ENCODE measurements at places on chromosomes 5 and 9.

- no peak for DNase-seq
Observed at GRCh38 chr5:159864885-159865691, 51.2 kb upstream of the ADRA1B start.

DNA sequence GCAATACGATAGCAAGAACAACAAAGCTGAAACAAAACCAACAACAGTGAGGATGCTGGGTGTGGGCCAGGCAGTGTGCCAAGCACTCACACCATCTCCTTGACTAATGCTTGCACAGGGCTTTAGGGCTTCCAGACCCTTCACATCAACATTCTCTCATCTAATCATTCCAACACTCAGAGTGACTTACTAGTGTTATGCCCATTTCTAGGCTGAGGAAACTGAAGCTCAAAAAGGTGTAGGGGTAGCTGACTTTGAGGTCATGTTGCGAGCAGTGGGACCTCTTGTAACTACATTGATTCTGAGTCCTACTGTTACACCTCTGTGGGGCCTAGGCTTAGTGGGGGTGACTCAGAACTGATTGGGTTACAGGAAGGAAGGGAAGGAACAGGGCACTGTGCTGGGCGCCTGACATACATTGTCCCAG, 9.7 kb downstream of the ANGPTL2 start:
- DNase-seq = no peak

- DNase-seq = no peak
Observed at GRCh38 chr5:153659039-153659736, 168.7 kb downstream of the GRIA1 start.

- DNase-seq = no peak
Observed at GRCh38 chr9:98890256-98890655, 53.5 kb upstream of the COL15A1 start.

DNA sequence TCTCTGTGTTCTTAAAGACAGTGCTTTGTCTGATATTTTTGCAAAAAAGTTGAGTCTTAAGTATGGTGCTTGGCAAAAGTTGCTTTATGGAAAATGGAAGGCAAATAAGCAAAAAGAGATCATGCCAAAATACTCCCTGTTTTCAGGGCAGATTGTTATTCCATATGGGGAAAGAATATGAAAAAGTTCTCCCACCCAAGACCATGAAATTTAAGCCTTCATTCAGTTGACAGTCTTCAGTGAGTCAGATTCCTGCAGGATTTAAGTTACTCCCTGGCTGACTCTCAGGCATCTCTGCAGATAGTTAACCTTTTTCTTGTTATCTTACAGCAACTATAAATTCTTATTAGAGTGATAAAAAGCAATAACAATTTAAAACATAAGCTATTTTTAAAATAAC, 601.6 kb downstream of the PDE4D start:
- DNase-seq = no peak

DNA sequence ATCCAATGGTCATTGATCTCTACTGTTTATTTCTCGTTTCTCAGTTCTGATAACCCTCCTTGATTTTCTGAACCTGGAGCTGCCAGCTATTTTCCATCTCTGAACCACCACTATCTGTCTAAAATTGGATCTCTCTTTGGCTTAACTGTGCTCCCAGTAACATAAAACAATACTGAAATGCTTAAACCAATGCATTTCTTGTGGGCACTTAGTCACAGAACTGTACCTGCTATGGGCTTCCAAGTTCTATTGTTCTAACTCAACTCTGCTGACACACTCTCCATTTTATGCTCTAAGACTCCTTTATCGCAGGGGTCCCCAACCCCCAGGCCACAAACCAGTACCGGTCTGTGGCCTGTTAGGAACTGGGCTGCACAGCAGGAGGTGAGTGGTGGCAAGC, 120.6 kb downstream of the LHFPL2 start:
- DNase-seq = no peak

DNA sequence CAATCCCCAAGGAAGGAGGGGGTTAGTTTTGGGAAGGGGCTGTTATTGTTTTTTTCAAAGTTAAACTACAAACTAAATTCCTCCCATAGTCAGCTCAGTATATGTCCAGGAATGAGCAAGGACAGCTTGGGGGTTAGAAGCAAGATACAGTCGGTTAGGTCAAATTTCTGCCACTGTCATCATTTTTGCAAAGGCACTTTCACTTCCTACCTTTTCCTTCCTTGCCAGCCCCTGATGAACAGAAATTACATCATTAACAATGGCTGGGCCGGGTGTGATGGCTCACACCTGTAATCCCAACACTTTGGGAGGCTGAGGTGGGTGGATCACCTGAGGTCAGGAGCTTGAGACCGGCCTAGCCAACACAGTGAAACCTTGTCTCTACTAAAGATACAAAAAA, 51.5 kb upstream of the HRH2 start:
- DNase-seq = no peak

DNA sequence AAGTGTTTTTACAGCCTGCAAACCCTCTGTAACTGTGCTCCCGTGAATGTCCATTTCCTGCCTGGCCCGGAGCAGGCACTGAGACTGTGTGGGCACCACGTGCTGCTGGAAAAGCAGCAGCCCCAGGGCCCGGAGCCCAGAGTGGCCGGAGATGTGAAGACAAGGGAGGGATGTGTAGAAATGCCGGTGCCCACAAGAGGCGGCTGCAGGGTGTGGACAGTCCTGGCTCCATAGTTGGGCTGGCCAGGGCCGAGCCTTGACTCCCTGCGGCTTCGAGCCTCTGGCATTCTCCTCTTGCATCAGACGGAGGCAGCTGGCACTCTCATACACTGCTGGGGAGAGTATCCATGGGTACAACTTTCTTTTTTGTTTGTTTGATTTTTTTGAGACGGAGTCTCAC, 13.2 kb upstream of the GFPT2 start:
- no peak for DNase-seq

GRCh38 chr9:444528-444927, 229.9 kb downstream of the DOCK8 start:
- no peak for DNase-seq

DNA sequence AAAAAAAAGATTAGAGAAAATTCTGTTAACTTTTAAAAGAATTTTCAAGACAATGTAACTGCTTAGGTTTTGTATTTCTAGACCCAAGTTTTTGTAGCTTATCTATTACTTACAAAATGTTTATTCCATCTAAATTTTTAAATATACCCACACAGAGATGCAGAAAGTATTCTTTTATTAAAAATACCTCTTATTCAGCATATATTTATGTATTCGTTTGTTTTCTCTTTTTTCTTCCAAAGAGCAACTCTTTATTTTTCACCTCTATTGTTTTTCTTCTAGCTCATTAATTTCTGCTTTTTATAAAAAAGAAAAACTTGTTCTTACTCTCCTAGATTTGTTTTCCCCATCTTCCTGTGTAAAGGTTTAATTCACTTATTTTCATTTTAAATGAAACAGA, 180.3 kb downstream of the ZDHHC21 start:
- DNase-seq = no peak

GRCh38 chr5:172187118-172188032, 649 bp downstream of the STK10 start:
- DNase-seq = no peak

DNA sequence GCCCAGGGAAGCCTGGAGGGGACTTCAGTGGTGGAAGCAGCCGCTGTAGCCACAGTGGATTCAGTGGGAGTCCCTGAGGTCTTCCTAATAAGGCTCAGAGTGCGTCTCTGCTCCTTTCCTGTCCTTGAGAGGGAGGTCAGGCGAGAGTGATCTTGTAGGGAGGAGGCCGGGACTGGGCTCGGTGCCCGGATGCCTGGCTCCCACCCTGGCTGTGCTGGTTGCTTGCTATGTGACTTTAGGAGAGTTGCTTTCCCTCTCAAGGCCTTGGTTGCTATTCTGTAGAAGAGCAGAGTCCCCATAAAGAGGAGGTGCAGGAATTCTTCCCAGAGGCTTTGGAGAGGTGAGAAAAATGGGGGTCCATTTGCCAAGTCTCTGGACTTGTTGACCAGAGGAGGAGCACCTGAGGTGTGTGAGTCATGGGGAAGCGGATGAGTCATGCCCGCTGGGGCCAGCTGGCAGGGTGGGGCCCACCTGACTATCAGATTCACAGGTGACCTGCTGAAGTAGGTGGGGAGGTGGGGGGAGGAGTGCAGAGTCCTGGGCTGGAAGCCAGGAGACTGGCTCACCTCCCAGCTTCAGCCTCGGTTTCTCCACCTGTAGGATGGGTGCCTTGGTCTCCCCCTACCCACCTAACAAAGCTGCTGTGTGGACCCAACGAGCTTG, 13.8 kb downstream of the GSN start:
- DNase-seq = no peak

DNA sequence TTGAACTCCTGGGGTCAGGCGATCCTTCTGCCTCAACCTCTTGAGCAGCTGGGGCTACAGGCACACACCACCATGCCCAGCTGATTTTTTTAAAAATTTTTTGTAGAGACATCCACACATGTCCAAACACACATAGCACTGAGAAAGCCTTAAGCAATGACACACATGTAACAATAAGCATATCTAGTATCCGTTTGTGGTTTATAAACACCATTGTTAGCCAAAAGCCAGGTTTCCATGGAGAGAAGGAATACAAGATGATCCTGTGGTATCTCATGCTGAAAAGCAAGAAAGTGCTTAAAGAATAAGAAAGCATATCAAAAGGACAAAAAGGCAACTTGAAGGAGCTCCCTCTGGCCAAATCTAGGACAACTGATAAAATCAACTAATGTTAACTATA, 29.7 kb upstream of the SLC1A3 start:
- DNase-seq = no peak

DNA sequence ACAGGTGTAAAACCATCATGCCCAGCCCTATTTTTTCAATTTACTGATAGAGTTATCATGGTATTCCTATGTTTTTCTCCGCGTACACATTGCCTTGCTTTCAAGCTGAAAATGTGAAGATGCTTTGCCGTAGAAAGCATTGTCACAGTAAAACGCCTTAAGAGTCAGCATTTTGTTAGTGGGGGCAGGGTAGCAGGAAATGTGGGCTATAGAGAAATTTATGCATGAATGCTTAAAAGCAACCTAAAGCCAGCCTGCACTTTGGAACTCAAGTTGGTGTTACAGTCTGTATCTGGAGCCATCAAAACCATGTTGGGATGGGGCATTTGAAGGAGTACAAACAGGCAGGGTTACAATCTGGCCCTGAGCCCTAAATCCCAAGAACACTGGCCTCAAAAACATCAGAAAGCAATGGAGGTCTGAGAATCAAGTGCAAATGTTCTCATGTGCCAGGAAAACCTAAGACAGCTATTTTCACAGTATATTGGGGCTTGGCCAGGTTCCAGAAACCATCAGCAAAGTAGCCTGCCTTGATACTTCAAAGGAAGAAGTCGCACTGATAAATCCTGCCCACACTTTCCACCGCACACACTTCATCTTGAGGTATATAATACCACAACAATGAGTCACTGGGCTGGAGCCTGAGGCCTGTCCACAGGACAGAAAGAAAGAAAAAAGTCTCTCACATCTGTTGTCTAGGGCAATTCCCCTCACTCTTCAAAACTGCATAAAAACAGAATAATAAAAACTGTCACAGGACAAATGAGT, 313.8 kb downstream of the ENC1 start:
- DNase-seq = peak; percentile 66

DNA sequence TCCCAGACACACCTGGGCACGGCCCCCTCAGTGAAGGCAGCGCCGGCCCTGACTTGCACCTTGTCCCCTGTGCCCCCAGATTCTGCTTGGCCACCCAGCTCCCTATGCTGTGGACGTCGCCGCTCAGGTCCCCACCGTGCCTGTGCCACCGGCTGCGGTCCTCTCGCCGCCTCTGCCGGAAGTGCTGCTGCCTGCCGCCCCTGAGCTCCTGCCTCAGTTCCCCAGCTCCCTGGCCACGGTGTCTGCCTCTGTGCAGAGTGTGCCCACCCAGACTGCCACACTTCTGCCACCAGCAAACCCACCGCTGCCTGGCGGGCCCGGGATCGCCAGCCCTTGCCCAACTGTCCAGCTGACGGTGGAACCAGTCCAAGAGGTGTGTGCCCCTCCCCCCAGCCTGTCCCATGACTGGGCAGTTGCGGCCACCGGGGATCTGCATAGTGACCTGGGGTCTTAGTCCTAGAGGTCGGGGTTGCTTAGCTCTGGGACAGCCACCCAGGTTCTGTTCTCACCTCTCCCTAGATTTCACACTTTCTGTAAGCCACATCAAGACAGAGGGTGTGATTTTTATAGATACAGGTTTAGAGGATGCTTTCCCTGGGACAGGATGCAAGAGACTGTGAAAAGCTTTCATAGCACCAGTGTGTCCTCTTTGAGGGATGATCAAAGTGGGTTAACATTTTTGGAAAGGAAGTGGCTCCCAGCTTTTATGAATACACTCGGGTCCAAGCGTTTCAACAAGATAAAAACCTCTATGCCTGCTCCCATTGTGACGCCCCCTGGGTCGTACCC, 78.0 kb downstream of the WNK2 start:
- no peak for DNase-seq
